Stimulated activated naive CD4-positive, alpha-beta T cell treated with Interleukin-2 at 50 U/mL for 16 hours (primary cell): ENCODE measurements at places on chromosomes 3 and 15.

DNA sequence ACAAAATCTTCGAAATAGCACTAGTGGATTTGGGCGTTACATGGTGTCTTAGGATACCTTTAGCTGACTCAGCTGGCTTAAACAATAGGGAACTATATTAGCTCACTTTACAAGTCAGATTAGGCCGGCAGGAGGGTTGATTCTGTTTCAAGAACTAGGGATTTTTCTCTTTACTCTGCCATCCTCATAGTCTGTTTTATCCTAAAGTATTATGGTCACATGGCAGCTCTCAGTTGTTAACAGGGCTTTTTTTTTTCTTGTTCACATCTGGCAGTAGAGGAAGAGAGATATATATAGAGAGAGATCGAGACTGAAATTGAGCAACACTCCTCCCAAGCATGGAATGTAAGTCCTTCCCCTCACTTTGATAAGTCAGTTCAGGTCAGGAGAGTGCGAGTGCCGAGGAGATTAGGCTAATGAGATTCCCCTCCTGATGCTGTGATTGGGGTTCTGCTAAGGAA lies 32.9 kb downstream of the CHP1 start:
- no peak for DNase-seq

DNA sequence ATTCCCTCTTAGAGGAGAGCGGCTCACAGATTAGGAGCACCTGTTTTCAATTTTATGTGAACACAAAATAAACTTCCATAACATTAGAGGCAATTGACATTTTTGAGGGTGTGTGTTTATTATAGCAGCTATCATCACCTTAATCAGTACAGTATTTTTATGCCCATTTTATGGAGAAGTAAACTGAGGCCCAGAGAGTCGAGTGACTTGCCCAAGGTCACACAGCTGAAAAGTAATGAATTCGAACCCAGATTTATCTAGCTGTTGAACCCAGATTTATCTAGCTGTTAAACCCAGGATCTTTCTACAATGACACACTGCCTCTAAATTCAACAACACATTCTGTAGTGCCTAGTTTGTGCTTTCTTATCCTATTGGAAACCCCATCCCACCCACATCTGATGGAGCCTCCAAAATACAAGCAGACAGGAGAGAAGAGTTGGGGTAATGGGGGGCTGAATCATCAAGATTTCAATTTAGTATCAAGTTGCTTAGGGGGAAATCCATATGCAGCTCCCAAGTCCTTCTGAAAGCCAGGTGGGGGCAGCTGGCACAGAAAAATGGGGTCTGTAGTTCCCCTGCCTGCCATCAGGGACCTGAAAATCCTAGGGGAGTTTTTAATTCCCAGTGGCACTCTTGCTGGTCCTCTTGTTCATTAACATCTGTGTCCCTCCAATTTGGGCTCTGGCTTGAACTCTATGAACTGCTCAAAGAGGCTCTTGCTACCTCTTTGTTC lies 50.4 kb upstream of the TRA2B start:
- DNase-seq, result no peak

DNA sequence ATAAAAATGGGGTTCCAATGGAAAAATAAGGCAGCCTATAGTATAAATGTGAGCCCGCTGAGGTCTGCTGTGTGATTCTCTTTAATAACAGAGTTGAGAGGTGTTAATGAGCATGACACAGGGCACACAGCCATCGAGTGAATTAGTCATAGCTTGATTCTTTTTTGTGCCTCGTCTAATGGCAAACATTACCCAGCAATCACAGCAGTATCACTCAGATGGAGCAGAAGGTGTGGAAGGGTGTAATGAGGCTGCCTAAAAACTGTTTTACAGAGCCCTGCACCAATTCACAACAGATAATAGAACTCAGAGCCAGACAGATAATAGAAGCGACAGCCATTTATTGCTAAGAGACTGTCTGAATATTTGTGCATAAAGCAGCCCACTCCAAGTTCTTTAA lies 178.6 kb upstream of the TPRG1 start:
- DNase-seq, result no peak

GRCh38 chr3:115359536-115359935 lies 212.4 kb upstream of the ZBTB20 start:
- no peak for DNase-seq

DNA sequence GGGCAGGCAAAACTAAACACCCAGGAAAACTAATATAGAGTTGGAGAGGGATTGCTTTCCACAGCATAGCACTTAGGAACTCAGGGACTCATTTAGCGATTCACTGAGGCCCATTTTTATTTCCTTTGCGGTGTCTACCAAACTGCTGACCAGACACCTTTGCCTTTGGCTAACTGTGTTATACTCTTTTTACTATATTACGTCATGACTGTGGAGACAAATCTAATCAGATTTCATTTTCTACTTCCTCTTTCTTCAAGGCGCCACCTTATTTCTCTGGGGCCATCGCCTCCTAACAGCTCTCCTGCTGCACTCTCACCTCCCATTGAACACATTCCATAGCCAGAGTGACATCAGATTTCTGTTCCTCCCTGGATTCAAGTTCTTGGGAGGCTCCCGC lies 215.7 kb upstream of the WNT5A start:
- no peak for DNase-seq

DNA sequence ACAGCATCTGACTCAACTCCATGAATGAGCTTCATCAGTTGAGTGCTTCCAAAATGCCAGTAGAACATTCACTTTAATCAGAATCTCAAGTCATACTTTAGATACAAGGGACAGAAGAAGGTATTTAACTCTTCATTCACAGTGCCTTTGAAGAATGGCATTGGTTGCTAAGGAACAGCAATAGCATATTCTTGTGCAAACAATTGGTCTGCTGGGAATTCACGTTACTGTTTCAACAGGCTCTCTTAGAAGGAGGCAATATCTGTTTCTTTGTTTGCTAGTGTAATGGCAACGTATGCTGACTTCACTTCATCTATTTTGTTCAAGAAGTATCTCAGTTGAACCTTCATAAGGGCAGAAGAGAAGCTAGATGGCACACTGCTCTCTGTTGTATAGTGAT lies 113.9 kb downstream of the TMEM108 start:
- DNase-seq, result no peak

- no peak for DNase-seq
Observed at GRCh38 chr3:30977592-30977991, 83.1 kb upstream of the GADL1 start.

- DNase-seq, result no peak
Observed at GRCh38 chr3:194503081-194503531, 16.3 kb upstream of the ATP13A3 start.

DNA sequence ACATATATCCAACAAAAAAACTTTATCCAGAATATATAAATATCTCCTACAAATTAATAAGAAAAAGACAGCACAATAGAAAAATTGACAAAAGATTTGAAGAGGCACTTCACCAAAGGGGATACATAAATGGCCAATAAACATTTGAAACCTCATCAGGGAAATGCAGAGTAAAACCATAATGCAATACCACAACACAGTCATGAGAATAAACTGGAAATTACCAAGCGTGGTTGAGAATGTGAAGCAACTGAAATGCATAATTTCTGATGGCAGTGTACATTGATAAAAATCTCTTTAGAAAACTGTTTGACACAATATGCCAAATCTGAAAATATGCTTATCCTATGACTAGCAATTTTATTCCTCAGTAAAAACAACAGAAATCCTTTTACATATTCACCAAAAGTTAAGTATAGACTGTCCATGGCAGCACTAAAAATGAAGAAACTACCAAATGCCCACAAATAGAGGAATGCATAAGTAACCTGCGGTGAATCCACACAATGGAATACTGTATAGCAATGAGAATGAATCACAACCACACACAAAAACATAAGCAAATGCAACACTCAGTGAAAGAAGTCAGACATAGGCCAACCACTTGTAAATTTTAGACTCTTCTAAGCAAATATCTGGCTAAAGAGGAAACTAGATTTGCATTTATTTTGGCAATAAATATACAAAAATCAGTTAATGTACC lies 7.9 kb downstream of the LYZL4 start:
- no peak for DNase-seq

- no peak for DNase-seq
Observed at GRCh38 chr15:101189409-101190091, 62.3 kb downstream of the CHSY1 start.

DNA sequence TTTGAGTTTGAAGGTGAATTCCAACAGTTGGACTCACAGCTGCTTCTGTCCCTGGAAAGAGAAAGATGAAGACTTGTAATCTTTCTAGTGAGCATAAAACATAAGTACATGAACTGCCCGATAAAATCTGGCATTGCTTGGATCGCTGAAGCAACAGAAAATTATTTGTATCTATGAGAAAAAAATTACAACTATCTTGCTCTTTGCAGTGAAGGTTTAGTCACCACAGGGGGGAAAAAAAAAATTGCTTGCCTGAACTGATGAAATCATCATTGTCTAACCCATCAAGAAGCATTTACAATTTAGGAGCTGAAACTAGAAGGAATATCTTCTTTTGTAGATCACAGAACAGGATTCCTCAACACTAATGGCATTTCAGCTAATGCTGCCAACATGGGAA lies 20.0 kb downstream of the TMEM207 start:
- no peak for DNase-seq

DNA sequence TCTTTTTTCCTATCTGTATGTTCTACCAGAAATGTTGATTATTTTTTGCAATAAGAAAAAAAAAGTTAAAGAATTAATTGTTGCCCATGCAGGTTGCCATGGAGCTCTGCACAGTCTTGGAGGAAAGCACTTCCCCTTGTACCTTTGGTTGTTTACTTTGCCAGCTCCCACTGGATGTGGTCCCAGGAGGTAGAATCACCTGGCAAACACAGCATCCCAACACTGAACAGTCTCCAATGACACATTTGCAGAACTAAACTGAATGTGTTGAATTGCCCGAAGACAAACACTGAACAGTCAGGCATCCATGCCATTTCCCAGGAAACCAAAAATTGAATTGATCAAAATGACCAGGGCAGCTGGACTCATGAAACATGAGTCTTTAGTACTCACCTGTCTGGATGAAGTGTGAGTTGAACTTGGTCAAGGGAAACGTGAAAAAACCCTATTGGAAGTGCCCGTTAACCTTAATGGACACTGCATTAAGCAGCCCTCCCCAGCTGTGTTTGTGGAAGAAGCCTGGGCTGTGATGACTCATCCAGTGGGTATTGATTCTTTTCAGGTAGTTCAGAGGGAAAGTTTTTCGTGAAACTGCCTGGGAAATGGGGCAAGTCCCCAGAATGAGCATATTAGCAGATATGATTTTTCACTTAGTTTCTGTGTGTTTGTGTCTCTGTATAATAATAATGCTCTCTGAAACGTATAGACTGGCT lies 284.7 kb upstream of the STT3B start:
- no peak for DNase-seq

- no peak for DNase-seq
Observed at GRCh38 chr15:90887037-90887481, 2.8 kb downstream of the FES start.

GRCh38 chr3:15097891-15098290 lies 1.1 kb downstream of the RBSN start:
- DNase-seq, result no peak

- no peak for DNase-seq
Observed at GRCh38 chr15:100049936-100050876, 291.6 kb downstream of the ADAMTS17 start.

DNA sequence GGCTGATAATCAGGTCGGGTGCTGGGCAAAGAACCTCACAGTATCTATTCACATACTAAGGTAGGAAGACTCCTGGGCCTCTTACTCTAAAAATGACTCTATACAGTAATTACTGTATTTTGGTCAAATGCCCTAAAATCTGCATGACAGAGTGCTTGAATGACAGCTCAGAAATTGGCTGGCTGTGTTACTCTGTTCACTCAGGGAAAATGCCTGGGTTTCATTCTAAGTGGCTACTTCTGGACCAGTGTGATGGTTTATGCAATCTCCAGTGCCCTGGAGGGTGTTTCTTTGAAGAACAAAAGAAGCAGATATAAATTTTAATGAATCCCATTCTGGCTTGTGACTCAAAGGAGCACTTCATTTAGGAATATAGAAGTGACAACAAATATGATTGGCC lies 2.2 kb downstream of the GABRR3 start:
- no peak for DNase-seq

DNA sequence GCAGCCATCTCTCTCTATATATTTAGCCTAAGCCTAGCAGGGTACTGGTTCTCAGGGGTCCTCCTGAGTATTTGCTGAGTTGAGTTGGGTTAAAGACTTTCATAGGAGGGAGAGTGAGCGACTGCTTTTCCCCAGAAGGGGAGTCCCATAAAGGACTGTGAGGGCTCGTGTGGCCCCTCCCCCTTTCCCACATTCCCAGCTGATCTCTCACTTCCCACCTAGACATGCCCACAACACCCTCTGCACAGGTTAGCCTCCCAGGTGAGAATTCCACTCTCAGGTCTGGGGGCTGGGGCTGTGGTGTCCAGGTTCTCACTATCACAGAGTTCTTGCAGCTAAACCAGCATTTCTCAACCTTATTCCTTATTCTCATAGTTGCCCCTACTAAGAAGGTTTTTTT lies 15.8 kb downstream of the EPHB1 start:
- DNase-seq, result no peak

- DNase-seq, result no peak
Observed at GRCh38 chr3:54994111-54994513, 66.3 kb upstream of the LRTM1 start.

GRCh38 chr15:66768987-66769386 lies 67.0 kb downstream of the SMAD6 start:
- DNase-seq, result no peak

GRCh38 chr3:146169891-146170290 lies 8.9 kb upstream of the PLOD2 start:
- no peak for DNase-seq

DNA sequence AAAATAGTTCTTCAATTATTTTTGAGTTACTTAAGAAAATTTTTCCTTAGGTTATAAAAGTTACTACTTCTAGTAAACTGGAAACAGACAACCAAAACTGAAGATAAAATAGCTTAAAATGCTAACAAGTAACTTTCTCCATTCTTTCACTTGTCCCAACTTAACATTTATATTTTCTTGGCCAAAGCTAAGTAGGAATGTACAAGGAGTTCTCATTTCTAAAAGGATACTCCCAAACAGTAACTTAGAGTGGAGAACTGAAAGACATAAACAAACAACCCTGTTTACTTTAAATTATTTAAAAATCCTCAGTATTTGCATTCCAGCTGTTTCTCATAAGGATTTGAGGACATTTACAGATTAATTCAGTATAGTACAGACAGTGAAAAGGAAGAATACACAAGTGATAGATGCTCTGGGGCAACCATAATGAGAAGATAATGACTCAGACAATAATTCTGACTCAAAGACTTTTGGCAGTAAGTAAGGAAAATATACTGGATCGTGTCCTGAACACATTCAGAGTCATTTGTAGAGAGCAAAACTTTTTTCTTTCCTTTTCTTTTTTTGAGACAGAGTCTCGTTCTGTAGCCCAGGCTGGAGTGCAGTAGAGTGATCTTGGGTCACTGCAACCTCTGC lies 29.2 kb upstream of the ANXA2 start:
- no peak for DNase-seq
